Osteoblast (primary cell): ENCODE measurements at places on chromosomes 3 and 15.

- no peak for DNase-seq
These were observed 141.7 kb downstream of the MEIS2 start for GRCh38 chr15:36958606-36959005.

GRCh38 chr15:88450125-88450798 is 16.9 kb downstream of the MRPL46 start:
- DNase-seq = peak; percentile 81

DNA sequence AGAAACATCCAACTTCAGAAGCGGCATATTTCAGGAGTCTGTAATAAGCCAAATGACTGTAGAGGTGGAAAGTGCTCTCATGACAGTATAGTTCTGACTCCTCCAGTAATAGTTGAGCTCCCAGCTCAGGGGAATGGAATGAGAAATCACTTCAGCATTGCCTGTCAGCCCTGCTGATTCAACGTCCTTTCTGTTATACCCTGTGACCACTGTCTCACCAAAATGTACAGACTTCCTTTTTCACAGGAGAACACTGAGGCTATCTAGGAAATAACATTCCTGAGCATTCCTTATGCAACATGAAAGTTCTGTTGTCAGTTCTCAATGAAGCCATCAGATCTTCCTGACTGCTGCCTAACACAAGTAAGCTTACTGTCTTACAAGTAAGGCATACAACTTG is 284.5 kb upstream of the MME start:
- peak; percentile 60 for DNase-seq

GRCh38 chr15:56327721-56328502 is 37.3 kb upstream of the TEX9 start:
- DNase-seq = no peak

DNA sequence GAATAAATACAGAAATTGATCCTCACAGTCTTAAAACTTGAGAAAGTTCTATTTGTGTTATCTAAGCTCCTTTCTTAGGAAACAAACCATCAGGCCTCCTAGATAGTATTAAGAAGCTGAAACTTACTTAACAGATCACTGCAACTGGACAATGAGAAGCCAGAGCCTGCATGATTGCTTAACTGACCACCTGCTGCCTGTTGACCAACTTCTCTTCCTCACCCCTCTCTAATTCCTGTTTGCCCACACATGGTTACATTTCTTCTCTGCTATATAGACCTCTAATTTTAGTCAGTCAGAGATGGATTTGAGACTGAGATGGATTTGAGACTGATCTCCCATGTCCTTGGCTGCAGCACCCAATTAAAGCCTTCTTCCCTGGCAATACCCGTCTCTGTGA is 13.5 kb downstream of the CCPG1 start:
- no peak for DNase-seq

DNA sequence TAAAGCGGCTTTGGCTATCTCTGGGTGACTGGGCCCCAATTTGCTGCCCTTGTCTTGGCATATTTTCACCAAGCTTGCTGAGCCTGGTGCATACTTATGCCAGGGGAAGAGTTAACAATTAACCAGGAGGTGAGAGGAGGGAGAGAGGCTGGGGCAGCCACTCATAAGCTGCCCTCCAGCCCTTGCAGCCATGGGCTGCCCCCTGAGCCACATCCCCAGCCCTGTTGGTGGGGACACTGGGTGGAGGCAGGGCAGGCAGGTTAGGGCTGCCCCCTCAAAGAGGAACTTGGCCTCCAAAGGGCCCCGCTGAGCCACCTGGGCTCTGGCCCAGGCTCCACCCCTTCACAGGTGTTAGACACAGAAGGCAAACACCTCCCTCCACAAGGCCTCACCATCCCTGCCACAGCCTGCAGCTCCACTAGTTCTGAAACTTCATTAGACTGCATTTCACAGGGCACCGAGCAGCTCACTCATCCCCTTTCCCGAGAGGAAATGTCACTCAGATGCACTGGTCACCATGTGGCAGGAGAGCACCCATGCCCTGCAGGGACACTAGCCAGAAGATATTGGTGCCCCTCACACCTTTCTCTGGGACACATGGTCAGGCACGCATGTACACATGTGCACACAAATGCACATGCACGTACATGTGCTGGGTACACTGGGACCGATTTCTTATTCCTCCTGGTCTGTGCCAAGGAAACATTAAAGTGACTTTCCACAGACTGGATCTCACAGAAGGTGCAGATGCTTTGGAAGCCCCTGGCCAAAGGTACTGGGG is 20.2 kb downstream of the AMOTL2 start:
- DNase-seq = peak; percentile 5

DNA sequence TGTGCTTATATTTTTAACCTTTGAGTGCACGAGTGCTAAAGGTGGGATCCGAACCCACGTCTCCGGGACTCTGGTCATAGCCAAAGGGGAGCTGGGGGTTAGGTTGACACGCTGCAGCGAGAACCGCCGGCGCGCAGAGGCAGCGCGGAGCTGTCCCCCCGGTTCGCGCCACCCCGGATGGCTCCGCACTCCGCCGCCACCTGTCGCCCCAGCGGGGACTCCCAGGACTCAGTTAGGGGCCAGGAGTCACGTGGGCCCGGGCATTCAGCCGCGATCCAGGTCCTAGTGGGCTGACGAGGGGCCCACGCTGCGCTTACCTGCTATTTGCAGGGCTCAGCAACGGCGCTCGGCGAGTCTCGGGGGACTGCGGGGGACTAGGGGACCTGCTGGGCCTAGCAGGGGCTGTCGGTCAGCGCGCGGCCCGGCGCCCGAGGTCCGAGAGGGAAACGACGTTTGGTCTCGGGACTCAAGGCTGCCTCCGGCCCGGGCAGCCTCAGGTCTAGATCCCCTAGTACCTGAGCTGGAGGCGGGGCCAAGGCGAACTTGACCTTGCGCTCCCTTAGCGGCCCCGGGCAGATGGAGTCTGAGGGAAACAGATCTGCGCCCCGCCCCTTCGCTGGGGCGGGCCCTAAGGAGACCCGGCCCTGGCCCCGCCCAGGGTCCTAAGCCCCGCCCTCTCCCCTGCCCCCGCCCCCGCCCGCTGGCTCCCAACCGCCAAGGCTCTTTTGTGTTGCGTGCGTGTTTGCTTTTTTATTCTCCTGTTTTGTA is at the start of gene NMNAT3:
Gene NMNAT3, minus strand, starts transcription at position 585 of the 768 bp plus-strand sequence. CDS start 50,248 bp downstream, outside the sequence.
- DNase-seq = no peak

- DNase-seq = no peak
These were observed 1331.8 kb upstream of the GBE1 start for GRCh38 chr3:83093222-83093572.

DNA sequence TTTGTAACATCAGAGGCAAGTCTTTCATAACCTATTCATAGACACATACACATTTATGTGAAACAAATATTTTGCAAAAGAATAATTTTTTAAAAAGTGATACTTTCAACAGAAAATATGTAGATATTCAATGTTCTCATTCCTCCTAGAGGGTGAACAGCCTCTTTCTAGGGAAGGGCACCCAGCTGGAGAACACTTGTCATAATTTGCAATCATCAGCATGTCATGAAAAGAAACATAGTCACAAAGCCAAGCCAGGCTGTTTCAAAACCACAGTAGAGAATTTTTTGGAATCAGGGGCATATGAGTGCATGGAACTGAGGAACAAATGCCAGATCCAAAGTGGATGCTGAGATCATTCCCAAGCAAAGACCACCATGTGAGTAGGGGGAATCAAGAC is 406.9 kb upstream of the ADAMTS9 start:
- no peak for DNase-seq

DNA sequence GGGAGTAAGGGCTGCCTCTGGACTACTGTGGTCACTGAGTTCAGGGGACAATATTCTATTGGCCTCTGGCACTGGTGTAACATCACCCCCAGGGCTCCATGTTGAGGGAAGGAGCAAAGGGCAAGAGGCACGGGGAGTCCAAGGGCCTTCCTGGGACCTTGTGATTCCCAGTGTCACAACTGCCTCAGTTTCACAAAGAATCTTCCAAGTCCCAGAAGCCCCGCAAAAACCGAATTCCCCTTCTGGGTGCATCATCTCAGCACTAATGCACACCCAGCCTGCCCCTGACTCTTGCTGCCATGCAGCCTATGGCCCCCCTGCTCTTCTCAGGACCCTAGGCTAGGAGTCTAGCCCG is 5.5 kb downstream of the AMOTL2 start:
- peak; percentile 42 for DNase-seq

GRCh38 chr3:30682434-30683155 is 76.2 kb downstream of the TGFBR2 start:
- no peak for DNase-seq

GRCh38 chr3:152452318-152452717 is 183.6 kb downstream of the MBNL1 start:
- no peak for DNase-seq

GRCh38 chr3:64586952-64587351 is 100.8 kb downstream of the ADAMTS9 start:
- DNase-seq = no peak

DNA sequence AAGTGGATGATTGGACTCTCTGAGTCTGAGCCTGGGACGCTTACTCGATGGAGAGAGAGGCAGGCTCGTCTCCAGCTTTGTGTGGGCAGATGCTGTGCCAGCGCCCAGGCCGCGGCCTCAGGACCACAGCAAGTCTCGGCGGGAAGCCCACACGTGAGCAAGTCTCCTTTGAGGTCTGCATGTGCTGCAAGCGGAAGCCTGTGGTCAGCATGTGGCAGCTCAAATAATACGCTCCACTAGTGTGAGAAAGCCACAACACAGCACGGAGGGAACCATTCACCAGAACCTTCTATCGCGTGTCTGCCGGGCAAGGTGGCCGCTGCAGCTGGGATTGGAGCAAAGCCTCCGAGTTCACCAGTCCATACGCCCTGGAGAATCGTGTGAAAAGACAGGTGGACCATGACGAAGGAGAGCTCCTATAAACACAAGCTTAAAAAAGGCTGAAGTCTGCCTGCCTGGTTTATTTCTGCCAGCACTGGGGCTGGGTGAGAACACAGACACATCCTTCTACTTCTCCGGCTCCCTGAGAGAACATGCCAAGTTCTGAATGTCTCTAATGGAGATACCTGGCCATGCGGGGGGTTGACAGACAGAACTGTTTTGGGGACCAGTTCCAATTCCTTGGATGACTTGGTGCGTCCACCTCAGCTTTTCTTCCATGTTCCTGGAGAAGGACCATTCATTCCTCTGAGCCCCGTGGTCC is 82.0 kb upstream of the LRIG1 start:
- no peak for DNase-seq

GRCh38 chr3:54857343-54857742 is 70.5 kb downstream of the LRTM1 start:
- DNase-seq = no peak

DNA sequence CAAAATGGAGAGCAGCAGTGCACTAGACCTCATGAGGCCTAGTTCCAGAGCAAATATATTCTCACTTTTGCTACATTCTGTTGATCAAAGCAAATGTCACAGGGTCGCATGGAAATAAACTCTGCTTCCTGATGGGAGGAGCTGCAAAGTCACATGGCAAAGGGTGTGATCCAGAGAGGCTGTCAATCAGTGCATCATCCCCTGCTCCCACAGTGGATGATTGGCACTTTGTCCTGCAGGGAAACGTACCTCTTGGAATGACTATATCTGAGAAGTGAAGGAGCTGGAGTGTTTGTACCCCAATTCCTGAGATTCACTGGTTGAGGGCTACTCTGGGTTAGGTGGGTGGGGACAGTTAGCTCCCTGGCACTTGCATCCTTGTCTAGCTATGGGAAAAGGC is 195.1 kb upstream of the CTDSPL start:
- DNase-seq = no peak

DNA sequence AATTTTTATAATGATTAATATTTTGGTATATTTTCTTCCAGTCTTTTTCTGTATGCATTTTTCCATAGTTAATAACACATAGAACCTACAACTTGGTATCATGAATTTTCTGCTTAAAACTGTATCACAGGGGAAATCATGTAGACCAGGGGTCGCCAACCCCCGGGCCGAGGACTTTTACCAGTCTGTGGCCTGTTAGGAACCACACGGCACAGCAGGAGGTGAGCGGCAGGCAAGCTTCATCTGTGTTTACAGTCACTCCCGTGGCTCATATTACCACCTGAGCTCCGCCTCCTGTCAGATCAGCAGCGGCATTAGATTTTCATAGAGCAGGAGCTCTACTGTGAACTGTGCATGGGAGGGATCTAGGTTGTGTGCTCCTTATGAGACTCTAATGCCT is 54.7 kb downstream of the RPL22L1 start:
- DNase-seq = no peak

DNA sequence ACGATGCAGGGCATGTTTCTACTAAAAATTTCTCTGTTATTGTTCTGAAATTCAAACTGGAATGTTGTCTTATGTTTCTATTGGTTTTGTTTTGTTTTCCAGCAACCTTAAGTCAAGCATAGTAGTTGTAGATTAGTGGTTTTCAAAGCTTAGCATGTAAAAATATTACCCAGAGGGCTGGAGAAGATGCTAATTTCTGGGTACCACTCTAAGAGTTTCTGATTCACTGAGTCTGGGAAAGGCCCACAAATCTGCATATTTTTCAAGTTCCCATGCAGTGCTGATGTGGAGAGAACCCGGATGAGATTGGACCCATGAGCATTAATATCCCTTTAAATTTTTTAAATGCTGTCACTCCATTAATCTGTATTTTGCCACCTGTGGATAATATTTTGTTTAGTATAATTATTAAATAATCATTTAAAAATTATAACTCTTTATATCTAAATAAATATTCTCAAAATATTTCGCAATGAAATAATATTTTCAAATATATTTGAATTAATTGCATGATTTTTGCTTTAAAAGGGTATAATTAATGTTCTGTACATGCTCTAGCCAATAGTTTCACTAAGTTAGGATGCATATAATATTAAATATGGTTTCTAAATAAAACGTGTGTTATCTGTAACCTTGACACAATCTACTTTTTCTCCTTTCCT is 1274.7 kb upstream of the CADM2 start:
- no peak for DNase-seq

DNA sequence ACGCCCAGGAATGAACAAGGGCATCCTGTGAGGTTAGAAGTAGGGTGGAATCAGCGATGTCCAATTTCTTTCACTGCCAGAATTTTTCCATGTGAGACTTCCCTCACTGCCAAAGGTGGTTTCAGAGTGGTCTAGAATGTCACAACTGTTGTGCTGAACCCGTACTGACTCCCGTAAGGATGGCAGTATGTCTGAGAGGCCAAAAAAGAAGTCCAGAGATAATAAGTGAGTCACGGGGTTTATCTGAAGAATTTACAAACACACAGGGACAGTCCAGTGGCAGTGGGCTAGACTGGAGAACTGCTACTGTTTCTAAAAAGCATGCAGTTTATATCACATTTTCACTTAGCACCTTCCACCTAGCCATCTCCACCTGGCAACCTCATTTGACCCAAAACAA is 160.6 kb upstream of the ATP10A start:
- no peak for DNase-seq

GRCh38 chr15:94110476-94111130 is 120.8 kb upstream of the MCTP2 start:
- no peak for DNase-seq
